ENCODE measurements at places on chromosomes 11 and 22.

DNA sequence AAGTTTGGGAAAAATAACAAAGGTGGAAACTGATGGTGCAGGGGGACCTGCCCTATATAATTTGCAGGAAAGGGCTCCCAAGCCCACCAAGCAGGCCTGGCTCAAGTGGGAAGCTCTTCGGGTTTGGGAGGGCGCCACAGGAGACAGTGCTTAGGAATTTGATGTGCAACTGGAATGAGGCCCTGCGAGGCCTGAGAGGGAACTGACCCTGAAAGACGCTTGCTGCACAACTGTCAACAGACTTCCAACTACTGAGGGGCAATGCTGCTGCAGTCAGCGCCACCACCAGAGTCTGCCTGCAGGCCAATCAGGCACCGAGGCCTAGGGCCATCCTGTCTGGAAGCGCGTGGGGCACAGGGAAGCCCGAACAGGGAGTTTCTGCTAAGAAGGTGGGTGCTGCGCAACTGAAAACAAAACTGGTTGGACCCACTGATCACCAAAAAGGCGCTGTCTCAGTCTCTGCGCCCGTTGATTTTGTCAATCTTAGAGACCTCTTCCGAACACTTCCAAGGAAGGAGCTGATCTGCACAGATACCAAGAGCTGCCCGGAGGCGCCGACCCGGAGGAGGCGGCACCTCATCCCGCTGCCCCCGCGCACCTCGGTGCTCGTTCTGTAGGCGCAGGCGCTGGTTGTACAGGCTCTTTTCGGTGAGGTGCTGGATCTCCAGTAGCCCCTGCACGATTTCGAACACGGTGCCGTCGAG, 667 bp downstream of the DGCR6L start:
- peak; percentile 42 for DNase-seq

DNA sequence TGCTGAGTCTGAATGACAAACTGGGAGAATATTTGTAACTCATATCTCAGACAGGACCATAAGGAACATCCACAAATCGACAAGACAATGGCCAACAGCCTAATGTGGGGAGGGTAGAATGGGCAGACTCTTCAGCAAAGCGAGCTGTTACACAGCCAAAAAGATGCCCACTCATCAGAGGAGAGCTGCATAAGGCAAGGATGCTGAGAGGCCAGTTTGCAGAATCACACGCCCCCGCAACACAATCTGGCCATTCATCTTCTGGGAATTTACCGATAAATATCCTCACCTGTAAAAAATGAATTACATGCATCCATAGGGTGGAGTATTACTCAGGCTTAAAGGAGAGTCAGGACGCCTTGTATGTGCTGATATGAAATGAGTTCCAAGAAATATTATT, 57.5 kb upstream of the SLC22A12 start:
- DNase-seq, result no peak

GRCh38 chr11:62962391-62962790, 22.4 kb downstream of the SLC22A6 start:
- DNase-seq, result no peak

- no peak for DNase-seq
Observed at GRCh38 chr11:123072762-123073161, 10.8 kb upstream of the HSPA8 start.

- no peak for DNase-seq
Observed at GRCh38 chr22:35450824-35451569, 51.1 kb downstream of the MCM5 start.

GRCh38 chr22:27207266-27207665, 549.9 kb downstream of the MIAT start:
- no peak for DNase-seq
